ENCODE measurements at places on chromosomes 12 and 14.

DNA sequence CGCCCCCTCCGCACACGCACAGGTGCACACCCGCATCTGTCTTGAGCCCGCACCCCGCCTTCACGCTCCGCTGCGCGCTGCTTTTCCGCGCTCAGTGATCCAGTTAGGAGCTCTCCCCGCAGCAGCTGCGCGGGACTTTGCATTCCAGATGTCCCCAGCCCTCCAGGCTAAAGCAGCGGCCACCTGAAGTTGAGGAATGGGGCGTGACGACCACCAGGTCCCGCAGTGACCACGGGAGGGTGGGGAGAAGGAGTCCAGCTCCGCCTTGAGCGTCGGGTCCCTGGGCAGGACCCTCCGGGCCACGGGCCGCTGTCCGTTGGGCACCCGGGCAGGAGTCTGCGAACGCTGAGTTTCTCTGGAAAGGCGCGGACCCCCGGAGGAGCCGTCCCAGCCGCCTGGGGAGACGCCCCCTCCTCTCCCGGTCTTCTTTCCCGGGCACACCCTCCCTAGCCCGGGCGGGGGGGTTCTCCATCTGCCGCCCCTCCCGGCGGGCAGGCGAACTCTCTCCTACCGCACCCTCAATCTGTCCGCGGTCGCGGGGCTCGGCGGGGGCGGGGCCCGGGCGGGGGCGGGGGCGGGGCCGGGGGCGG, 334 bp upstream of the TMEM132C start:
- DNase-seq = no peak

- no peak for DNase-seq
Observed at GRCh38 chr12:95701722-95702418, 88.7 kb downstream of the NTN4 start.

DNA sequence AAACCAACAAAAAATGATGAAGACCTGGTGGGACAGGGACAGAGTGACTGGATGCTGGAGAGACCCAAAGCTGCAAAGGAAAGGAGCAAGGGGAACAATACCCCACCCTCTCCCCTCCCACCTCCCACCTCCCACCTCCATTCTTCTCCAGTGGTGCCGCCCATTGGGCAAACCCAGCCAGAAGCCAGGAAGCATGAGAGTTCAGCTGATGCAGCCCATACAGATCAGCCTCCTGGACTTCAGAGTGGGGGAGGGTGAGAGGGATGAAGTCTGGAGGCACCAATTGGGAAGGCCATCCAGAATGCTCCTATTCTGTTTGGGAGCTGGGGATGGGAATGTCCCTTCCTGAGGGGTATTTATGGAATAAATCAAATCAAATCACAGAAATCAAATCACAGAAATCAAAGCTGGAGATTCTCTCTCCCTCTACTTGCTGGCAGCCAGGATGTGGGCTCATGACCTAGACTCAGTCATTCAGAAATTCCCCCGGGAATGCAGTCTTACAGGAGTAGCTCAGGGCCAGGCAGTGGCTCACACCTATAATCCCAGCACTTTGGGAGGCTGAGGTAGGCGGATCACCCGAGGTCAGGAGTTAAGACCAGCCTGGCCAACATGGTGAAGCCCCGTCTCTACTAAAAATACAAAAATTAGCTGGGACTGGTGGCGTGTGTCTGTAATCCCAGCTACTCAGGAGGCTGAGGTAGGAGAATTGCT, 31.1 kb downstream of the IRF2BPL start:
- no peak for DNase-seq

- DNase-seq = no peak
Observed at GRCh38 chr12:52918784-52919183, 13.9 kb upstream of the KRT8 start.

DNA sequence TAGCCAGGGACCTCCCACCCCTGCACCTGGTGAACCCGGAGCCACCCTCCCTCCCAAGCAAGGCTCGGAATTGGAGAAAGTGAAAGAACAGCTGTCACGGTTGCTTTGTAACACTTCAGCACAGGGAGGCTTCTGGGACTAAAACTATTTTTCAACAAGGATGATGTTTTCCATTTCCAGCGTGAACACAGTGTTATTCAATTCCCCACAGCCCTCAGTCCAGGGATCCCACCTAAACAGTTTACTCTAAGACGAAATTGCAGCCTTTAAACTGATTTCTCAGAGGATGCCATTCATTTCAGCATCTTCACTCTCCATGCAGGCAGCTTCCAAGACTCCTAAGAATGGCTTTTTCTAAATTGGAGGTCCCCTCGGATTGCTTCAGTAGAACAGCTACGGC, 229.2 kb downstream of the SLC15A4 start:
- DNase-seq = no peak

GRCh38 chr12:49296034-49296835, 1.3 kb downstream of the PRPH start:
- peak; percentile 66 for DNase-seq

DNA sequence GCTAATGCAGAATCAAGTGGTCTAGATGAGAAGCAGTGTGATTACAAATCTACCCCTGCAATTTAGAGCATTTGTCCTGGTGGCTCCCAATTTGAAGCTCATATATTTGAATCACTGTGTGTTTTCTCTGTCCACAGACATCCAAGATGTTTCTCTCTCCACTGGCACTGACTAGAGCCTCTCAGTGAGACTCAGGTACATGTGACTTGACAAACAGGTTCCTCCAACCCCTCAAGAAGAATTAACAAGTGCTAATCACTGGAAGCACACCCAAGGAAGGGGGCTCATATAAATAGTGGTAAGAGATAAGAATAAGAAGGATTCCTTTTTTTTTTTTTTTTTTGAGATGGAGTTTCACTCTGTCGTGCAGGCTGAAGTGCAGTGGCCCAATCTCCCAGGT, 20.5 kb downstream of the OR10G2 start:
- no peak for DNase-seq

GRCh38 chr12:33690562-33690961, 250.9 kb upstream of the SYT10 start:
- no peak for DNase-seq

DNA sequence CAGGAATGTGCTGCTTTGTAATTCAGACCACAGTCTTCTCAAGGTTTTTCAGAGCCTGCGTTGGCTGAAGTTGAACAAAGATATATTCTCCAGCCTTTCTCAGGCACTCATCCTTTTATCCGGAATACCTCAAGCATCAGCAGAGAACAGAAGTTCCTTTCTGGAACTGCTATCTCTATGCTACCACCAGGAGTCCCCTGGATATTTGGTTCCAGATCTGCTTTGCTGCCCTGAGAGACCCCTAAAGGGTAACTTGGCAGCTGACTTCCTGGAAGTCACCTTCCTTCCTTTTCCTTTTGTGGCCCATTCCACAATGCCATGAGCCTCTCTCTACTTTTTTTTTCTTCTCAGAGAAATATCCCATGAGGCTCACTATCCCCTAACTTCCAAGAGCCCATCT, 188.2 kb downstream of the PLCZ1 start:
- DNase-seq = no peak

DNA sequence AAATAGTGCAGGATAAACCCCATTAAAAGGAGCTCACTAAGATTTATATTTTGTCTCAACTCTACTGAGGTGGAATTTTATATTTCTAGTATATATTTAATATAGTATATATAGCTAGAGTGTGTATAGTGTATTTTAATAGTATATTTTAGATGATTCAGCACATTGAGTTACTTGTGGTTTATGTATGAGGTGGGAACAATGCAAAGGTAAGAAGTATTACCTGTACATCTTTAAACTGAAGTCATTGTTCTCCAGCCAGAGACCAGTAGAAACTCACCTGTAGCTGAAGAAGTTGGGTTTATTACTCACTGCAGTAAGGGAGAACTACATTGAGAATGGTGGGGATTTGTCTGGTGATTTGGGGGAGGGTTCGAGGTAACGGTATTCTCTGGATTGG, 15.9 kb downstream of the ETNK1 start:
- no peak for DNase-seq

DNA sequence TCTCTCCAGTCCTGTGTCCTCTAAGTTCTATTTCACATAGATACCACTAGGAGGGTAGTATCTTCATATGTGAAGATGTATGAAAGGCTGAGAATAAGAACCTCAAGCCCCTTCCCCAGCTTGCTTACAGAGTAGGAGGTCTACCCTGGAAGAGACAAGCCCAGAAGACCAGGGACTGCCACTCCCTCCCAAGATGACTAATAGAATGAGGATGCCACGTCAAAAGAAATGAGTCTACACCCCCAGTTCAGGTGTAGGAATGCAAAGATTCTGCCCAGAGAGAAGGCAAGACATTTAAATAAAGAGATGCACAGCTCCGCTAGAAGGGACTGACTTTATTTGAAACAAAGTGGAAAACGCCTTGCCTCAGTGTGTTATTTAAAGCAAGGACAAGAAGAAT, 1006.0 kb upstream of the USP15 start:
- DNase-seq = no peak

GRCh38 chr12:84416626-84417025, 496.0 kb downstream of the SLC6A15 start:
- DNase-seq = no peak

GRCh38 chr14:33454022-33454595, 496.8 kb downstream of the EGLN3 start:
- DNase-seq = no peak

DNA sequence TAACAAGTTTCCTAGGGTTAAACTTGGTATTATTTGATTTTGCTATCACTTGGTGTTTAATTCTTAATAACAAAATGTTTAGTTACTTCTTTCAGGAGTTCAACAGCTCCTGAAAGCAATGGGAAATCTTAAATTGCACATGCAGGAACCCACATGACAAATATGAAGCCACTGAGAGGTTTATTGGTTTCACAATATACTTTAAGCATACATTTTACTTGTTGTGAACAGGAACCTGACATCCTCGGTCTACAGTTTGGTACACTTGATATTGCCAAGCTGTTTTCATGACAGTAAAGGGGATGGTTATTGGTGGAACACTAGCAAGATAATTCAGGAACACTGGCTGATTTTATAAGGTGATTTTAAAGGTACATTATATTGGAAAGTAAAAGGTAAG, 46.2 kb downstream of the SLC38A1 start:
- DNase-seq = no peak

DNA sequence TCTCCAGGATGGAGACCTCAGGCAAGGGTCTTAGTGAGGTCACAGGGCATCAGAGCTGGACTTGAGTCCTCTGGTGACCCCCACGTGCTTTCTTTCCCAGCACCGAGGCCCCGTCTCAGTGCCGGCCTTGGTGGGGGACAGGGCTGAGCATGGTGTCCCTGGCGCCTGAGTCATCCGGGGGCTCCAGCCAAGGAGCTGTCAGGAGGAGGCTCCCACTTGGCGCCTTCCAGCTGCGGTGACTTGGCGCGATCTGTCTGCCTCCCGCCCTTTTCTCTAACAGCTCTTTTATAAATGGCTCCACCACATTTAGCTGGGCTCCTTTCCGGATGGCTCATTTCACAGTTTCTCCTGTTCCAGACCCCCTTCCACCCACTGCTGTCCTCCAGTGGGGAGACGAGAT, 60.4 kb downstream of the PRMT8 start:
- no peak for DNase-seq

GRCh38 chr12:130185455-130186391, 23.5 kb downstream of the FZD10 start:
- no peak for DNase-seq

GRCh38 chr12:94025068-94025467, 123.3 kb upstream of the PLXNC1 start:
- no peak for DNase-seq

DNA sequence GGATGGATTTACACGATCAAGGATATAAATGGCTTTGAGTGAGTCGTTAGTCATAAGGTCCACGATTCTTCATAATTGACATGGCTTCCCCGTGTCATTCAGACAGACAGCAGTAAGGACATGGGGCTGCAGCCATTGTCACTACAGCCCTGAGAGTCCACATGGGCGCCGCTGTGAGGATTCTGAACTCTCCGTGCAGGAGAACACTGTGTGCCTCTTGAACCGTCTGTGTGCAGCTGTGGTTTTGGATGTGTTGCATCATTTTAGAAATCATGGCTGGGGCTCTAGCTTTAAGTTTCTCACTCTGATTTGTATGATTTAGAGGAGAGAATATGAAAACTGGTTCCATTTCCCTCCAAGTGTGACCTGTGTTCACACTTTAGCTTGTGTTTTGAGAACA, 47.2 kb downstream of the NPAS3 start:
- no peak for DNase-seq

DNA sequence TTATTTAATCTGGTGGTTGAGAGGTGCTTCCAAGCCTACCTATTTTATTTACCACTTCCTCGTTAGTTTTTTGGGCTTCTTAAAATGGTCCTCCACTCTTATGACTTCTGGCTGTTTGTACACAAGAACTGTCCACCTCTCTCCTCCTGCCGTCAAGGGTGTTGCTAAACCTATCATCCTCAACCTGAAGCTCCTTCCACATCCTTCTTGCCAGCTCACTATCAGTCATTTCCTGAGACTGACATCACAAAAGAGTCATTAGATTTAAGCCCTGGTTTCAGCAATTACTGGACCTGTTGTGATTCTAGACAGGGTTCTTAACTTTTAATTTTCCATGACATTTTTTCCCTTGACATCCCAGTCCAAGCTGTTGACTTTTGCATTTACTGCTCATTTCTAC, 91.9 kb downstream of the BICD1 start:
- no peak for DNase-seq

GRCh38 chr12:8941691-8942478, 7.6 kb downstream of the M6PR start:
- DNase-seq = no peak

DNA sequence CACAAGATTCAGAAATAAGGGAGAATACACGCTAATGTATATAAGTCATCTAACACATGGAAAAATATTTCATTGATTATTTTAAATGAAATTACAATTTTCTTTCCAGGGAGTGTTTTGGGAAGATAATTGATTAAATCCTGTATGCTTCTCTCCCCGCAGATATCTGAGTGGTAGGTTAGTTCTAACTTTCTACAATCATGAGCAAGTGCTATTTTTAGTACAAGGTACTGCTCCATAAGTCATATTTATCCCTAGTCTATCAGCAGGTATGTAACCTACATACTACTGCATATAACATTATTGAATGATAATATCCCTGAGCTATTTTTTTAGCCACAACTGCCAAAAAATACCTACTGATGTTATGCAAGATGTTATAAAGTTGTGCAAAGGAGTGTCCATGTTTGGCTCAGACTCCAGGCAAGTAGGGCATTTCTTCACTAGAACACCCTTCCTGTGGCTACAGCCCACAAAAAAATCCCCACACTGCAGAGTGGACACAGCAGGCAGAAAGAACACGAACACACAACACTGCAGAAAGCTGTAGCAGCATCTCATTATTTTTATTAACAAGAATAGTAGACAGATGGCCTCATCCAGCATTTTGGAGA, 87.0 kb downstream of the SEC23A start:
- no peak for DNase-seq

DNA sequence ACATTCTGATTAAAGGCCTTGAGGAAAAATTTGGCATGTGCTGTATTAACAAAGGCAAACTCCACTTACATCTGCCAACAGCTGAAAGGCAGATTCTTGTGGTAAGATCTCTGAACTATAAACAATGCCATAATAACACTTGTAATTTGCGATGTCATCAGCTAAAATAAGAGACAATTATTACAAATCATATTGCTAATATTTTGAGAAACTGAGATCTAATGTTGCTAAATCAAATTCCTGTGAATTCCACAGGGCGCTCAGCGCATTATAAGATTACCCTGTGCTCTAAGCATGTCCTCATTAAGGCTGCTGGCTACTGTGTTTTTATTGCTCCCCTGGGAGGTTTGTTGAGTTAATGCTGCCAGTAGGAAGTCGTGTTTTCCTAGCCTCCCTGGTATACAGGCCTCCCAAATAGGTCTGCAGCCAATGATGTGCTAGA, 244.8 kb downstream of the DACT1 start:
- no peak for DNase-seq

- no peak for DNase-seq
Observed at GRCh38 chr12:21413369-21414277, 23.8 kb upstream of the PYROXD1 start.

All from hematopoietic multipotent progenitor cell treated with erythropoietin and hydrocortisone succinate and interleukin-3 and kit ligand, for 15 days (in vitro differentiated cells).